ENCODE measurements at places on chromosomes 2 and 18.

DNA sequence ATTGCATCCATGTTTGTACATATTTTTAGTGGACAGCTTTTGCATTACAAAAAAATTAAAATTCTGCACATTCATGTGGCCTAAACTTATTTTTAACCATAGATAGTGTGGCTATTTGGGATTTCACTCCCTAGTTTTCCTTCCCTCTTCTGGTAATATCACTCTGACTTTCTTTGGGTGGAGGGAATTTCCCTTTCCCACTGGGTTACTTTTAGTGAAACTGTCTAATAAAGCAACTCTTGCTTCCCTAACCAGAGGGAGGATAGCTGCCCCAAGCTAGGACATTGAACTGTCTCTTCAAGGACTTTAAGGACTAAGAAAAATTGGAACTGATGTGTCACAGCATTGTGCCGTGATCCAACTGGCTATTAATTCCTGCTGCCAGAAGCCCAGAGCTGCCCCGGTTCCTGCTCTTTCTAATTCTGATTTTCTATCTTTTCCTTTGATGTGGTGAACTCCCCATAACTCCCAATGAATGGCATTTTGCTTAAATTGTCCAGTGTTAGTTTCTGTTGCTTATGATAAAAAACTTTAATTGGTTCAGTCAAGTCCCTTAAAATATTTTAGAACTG is 20.0 kb upstream of the EFR3B start:
- ATAC-seq = no peak

DNA sequence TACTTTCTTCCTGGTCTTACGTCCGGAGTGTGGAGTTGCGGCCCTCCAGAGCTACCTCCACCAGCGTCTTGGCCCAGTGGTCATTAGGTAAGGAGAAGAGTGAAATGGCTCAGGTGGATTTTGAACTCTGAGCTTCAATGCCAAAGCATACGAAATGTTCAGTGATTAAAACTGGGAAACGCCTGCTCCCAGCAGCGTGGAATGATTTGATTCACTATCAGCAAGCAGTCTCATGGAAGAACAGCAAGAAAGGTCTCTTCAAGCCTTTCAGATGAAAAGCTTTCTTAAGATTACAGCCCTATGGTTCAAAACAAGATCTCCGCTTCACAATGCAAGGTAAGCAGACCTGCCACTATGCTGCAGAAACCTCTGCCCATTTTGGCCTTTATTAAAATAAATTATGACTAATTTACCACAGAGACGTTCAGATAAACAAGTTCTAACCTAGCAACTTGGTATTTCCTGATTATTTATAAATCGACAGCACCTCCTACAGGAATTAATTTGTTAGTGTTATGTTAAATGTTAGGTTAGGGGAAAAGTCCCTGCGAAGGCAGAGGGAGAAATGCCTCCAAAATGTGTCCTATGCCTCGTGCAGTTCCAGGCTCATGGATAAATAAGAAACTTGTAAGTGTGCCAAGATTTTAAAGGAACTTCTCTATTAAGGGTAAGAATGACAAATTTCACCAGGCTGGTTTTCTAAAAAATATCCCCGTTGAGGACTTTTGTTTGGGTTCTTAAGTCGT is 10.1 kb downstream of the SP9 start:
- ATAC-seq = peak; percentile 24

DNA sequence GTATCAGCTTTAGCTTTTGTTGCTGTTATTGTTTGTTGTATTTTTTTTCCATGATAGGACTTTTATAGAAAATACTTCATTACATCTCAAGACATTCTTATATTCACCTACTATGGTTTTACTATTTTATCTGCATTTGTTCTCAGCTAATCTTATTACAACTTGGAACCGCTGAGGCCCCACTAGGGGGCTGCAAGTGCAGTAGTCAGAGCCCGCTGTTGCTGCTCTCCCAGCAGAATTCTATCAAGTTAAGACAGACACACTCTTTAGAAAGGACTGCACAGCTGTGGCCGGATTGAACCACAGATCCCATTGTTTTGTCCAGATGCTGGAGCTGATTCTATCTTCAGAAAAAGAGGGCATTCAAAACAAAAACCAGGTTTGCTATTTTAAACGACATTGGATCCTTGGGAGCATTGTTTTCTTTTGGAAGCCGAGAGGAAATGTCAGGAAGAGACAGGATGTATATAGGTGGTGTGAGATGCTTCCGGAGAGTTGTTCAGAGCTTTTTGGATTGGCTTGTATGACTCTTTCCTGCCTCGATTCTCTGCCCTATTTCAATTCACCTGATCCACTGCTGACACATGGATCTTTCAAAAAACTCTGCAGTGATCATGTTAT is 105.7 kb upstream of the GAREM1 start:
- peak; percentile 80 for ATAC-seq

DNA sequence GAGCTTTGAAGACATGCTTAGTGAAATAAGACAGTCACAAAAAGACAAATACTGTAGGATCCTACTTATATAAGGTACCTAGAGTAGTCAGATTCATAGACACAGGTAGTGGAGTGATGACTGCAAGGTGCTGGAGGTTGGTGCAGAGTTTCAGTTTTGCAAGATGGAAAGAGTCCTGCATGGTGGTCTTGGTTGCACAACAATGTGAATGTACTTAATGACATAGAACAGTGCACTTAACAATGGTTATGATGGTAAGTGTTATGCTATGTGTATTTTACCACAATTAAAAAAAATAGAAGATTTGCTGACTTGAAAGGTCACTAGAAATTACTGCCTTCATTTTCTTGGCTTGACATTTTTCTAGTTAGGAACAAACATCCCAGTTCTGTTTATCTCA is 9.5 kb downstream of the CERS6 start:
- no peak for ATAC-seq

GRCh38 chr2:46350029-46350689 is 53.0 kb downstream of the EPAS1 start:
- no peak for ATAC-seq

DNA sequence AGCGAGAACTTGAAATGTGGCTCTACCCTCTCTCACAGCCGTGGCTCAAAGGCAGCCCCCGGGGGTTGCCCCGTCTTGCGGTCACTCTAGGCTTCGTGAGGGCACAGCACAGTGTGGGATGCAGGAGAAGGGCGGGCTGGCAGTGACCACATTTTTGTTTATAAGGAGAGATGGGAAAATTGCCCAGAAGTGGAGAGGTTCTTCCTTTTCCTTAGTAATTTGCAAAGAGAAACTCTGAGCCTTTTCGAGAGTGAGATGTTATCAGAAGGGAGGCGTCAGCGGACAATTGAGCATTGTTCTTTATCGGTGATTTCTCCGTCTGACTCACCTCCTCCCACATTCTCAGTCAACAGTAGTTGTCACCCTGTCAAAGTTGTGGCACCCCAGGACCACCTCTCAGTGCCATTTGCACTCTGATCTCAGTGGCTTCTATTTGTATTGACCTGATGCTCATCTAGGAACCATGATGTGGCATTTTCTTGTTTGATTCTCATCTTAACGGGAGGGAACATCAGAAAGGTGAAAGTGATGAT is 89.6 kb downstream of the ACAA2 start:
- peak; percentile 10 for ATAC-seq
